ENCODE measurements at places on chromosomes 13 and 19.

- DNase-seq = no peak
Observed at GRCh38 chr19:33191501-33191900, 2.6 kb upstream of the LRP3 start.

GRCh38 chr13:31951215-31951678 lies 80.3 kb upstream of the FRY start:
- no peak for DNase-seq

DNA sequence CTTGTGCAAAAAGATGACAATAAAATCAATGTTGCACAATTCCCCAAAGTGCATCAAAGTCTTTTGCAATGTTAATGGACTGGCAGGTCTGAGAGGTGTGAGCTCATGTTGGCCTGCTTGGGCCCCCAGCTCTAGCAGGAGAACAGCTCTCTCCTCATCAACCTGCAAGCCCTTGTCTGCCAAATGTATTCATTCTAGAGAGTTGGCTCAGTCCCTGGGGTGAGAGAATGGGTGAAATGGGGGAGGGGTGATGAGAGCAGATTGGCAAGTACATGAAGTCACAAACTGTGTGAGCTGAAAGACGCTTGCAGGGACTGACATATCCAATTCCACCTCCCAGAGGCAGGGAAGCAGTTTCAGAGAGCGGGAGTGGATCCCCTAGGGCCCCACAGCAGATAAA lies 465.1 kb upstream of the ZNF507 start:
- no peak for DNase-seq

- DNase-seq = no peak
Observed at GRCh38 chr19:19064811-19065745, 1.3 kb downstream of the SLC25A42 start.

DNA sequence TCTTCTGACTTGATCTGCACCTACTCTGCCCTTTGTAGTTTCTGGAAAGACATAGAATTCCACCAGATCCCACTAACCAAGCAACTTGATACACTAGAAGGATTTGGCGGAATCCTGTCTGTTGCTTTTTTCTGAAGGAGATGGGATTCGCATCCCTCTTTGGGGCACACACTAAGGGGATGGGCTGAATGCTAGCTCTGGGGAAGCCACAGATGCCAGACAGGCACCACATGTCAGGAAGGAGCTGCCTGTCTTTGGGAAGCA lies 52.1 kb downstream of the SERP2 start:
- no peak for DNase-seq

All from NCI-H187 treated with DMSO at 0.1 percent for 48 hours (cell line).